ENCODE measurements at places on chromosomes 7 and 10.

GRCh38 chr7:31432176-31432575 is 81.7 kb upstream of the ITPRID1 start:
- no peak for DNase-seq

- DNase-seq, result no peak
Measured at GRCh38 chr10:78278058-78278404, 244.4 kb downstream of the RPS24 start.

DNA sequence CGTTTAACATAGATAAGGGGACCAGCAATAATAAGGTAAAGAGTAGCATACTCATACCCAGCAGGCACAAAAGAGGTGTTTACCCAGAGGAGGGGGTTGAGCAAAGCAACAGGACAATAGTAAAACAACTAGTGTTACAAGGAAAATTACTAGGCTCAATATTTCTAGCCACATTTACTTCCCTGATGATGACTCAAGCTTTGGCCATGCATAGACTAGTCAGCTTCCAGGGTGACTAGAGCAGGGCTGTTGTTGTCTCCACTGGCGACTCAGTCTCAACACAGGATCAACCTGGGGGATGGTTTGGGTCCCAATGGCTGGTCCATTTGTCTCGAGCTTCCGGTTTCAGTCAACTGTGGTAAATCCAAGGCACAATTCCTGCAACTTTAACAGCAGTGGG is 217.7 kb upstream of the KCND2 start:
- no peak for DNase-seq

DNA sequence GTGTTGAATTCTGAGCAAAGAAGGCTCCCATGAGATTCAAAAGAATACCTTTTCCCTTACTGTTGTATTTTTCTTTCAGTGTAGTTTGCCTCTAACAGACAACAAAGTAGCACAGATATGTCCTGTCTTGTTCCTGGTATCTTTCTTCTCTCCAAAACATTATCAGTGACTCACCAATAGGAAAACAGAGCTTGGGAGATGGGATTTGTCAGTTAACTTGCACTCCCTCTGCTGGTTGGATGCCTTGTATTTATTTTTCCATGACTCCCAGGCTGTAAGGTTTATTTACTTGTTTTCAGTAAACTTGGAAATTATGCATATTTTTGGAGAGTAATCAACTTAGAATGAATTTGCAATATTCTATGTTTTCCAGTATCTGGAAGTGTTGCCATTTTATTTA is 129.7 kb downstream of the SAMD9 start:
- no peak for DNase-seq

- DNase-seq, result no peak
Measured at GRCh38 chr7:96855139-96855538, 145.5 kb upstream of the SEM1 start.

DNA sequence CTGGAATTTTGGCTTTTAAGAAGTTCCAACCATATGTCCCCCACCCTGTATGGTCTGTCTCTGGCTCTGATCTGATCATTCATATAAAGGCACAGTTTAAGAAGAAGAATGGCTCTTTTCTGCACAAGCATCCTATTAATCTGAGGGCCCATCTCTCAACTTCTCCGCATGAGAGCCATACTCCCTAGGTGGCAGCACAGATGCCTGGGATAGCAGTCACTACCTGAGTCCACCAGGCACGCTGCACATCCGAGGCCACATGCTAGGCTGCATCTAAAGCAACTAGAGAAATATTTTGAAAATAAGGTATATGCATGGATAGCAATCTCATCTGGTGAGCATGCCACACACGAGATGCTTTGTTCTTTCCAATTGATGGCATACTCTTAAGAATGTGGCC is 565.5 kb downstream of the PARD3 start:
- DNase-seq, result no peak

- no peak for DNase-seq
Measured at GRCh38 chr10:34814223-34814912, 728 bp downstream of the PARD3 start.

- DNase-seq, result no peak
Measured at GRCh38 chr10:48437546-48437945, 131.1 kb downstream of the MAPK8 start.

DNA sequence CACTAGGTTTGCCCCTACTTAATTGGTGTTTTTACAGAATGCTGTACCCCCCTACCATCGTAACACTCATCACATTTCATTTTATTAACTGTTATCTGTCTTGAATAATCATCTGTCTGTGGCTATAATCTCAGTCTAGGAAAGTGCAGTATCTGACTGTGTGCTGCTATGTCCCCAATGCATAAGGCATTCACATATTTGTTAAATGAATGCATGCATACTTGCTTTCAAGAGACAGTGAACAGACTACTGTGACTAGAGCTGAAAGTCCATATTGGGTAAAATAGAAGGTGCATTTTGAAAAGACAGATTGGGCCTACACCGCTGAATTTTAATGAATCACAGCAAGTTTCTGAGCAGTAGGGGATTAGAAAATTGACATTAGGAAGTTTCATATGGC is 112.3 kb downstream of the ARHGAP12 start:
- DNase-seq, result no peak

DNA sequence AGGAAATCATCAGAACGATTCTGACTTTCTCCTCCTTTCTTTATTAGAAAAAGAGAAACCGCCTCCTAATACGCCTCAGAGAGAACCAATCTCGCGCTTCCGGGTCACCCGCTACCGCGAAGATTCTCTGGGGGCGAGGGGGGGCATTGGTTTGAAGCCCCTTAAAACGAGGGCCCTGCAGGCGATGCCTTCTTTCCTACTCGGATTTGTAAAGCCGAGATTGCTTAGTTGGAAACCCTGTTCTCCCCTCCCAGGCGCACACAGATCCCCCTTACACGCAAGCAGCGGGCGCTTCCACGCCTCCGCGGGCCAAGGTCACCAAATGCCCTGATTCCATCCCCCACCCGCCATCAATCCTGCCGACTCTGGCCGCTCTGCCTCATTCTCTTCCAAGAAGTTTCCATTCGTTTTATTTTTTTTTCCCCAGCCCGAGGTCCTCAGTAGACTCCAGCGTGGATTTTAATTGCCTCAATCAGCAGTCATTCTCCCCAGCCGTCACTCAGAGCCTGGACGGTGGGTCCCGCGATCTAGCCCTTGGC is 1.1 kb upstream of the GAD2 start:
- no peak for DNase-seq

GRCh38 chr7:120955577-120956149 is 5.1 kb downstream of the ING3 start:
- no peak for DNase-seq

DNA sequence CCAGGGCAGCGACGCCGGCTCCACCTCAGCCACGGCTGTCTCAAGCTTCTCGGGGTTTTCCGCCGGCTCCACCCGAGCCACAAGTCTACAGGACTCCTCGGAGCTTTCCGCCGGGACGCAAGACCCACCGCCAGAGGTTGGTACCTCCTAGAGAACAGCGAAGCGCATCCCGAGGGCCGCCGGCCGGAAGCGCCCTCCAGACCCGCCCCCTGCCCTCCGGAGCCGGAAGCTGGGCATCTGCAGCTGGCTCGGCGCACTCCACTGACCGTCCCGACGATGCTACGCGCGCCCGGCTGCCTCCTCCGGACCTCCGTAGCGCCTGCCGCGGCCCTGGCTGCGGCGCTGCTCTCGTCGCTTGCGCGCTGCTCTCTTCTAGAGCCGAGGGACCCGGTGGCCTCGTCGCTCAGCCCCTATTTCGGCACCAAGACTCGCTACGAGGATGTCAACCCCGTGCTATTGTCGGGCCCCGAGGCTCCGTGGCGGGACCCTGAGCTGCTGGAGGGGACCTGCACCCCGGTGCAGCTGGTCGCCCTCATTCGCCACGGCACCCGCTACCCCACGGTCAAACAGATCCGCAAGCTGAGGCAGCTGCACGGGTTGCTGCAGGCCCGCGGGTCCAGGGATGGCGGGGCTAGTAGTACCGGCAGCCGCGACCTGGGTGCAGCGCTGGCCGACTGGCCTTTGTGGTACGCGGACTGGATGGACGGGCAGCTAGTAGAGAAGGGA is at the start of gene MINPP1:
MINPP1 (plus strand) TSS at position 254 of the 726 bp plus-strand sequence; CDS start at position 277, 23 bp downstream.
- peak; percentile 54 for DNase-seq

DNA sequence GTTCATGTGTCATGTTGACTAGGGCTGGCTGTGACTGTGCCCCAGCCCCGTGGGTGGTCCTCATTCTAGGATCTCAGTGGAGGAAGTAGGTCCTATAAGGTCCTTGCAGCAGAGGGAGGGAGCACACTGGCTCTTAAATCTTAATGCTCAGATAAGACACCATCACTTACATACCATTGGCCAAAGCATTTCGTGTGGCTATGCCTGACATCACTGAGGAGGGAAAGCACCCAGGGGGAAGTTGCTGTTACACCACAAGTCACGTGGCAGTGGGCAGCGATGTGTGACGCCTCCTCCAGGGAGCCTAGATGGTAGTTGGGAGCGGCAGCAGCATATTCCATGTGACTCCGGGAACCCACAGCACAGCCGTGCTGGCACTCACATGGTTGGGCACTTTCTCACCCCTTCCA is 224.7 kb upstream of the SH2B2 start:
- no peak for DNase-seq

DNA sequence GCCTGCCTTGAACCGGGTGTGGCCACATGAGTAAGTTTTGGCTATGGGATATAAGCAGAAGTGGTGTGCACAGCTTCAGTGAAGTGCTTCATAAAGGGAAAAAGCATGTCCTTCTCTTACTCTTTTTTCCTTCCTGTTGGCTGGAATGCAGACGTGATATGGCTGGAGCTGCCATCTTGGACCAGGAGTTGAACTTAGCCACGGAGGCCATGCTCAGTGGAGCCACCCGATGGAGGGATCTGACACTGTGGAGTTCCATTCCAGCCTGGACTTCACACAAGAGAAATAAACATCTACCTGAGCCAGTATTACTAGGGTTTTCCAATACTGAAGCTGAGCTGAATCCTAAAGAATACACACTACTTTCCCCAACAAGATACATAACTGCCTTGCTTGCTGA is 52.3 kb downstream of the CCDC3 start:
- no peak for DNase-seq

DNA sequence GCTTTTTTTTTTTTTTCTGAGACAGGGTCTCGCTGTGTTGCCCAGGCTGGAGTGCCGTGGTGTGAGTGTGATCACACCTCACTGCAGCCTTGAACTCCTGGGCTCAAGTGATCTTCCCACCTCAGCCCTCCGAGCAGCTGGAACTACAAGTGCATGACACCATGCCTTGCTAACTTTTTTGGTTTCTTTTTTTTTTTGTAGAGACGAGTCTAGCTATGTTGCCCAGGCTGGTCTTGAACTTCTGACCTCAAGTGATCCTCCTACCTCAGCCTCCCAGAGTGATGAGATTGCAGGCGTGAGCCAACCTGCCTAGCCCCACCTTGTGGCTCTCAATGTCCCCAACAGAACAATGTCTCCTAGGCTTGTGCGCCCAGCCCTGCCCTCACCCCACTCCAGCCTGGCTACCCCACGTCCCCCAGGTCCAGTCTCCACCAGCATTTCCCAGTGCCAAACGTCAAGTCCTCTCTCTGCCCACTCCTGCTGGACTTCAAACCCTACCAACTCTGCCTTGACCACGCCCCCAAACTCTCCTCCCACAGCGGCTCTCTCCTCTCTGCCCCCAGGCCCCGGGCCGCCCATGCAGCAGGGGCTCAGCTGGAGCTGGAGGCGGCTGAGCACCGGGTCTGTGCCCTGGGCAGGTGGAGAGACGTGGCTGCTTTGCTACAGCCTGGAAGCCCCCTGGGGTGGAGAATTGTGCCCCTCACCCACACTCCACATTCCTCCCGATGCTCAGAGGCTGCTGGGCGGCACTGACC is 18.9 kb downstream of the BHLHA15 start:
- no peak for DNase-seq
